Right ventricle myocardium superior (tissue), 1 donor: ENCODE measurements at places on chromosomes 5 and 9. TPM values are rescaled to one million over a fixed set of nuclear protein-coding genes. Genes with fewer than 3 reads are reported as not detected.

DNA sequence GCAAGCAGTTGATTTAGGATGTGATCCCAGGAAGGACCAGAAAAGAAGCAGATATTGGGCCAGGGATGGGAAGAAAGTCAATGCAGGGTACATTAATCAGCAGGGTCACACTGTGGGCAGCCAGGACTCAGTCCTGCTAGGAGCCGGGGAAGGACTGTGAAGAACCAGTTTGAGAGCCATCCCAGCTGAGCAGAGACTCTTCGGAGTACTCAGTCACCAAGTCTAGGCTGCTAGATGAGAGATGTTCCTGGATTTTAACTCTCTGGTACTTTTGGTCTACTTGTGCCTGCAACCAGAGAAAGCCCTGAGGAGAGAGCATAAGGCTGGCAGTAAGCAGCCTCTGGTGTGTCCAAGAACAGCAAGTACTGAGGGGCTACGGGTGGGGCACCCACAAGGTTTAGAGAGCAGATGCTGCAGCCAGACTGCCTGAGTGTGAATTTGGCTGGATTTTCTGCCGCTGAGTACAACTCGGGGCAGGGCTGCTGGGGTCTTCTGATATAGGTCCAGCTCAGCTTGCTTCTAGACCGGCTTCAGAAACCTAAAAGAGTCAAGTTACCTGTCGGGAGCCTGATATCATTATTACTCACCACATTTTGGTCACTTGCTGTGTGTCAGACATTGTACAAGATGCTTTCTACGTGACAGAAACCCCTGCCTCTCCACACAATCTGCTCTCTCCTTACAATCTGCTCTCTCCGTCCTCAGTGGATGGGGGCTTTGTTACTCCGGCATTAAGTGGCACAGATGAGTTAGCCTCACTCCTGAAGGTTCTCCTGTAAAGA is 250.2 kb upstream of the GAS1 start:
- DNase-seq, result no peak

DNA sequence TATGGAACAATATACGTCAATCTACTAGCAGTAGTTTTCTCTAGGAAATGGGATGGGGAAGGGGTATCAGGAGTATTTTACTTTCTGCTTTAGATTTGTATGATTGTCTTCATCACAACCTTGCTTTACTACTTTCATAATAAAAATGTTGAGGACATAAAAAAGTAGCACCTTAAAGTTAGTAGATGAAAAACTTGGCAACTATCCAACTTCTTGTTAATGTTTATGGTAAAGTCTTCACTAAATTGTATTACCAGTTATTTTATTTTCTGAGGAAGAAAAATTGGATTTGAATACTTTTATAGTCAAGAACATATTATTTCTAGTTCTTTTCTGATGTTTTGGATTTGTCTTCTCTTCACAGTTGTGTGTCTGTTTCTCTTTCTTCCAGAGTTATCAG is 372.1 kb downstream of the ARRDC3 start:
- DNase-seq, result no peak

PLPP7 gene
- 115 TPM for total RNA-seq

GRCh38 chr5:149325894-149326293 is 19.4 kb upstream of the GRPEL2 start:
- no peak for DNase-seq

- DNase-seq, result no peak
Measured at GRCh38 chr5:77103457-77103856, 16.4 kb upstream of the ZBED3 start.

CARD6 gene
- 5.3 TPM for total RNA-seq
